H7 (cell line): ENCODE measurements at places on chromosomes 2 and 18. TPM values are rescaled to one million over a fixed set of nuclear protein-coding genes. Genes with fewer than 3 reads are reported as not detected.

- no peak for DNase-seq
Measured at GRCh38 chr18:62651276-62652056, 63.9 kb upstream of the PHLPP1 start.

DNA sequence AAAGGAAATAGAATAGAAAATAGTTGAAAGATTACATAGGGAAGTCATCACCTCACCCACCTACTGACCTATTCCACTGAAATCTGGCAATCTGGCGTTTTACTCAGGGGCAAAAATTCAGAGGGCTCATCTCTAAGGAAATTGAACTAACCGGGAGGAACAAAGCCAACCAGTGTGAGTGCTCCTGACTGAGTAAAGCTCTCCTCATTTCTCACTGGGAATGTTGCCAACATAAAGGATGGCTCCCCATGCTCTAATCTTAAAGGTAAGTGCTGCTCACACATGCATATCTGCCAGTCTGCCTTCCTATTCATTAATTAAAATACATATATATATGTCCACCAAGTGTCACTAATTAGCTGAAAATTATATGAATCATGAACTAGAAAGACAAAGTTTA, 13.5 kb upstream of the DOK6 start:
- no peak for DNase-seq

DNA sequence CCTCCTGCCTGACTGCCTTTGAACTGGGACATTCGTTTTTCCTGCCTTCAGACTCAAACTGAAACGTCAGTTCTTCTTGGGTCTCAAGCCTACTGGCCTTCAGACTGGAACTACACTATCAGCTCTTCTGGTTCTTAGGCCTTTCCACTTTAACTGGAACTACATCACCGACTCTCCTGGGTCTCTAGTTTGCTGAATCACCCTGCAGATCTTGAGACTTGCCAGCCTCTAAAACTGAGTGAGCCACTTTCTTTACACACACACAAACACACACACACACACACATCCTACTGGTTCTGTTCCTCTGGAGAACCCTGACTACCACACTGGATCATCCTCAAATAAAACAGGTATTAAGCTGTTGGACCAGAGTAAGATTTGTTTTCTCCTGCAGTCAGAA, 46.7 kb upstream of the ATL2 start:
- no peak for DNase-seq

DNA sequence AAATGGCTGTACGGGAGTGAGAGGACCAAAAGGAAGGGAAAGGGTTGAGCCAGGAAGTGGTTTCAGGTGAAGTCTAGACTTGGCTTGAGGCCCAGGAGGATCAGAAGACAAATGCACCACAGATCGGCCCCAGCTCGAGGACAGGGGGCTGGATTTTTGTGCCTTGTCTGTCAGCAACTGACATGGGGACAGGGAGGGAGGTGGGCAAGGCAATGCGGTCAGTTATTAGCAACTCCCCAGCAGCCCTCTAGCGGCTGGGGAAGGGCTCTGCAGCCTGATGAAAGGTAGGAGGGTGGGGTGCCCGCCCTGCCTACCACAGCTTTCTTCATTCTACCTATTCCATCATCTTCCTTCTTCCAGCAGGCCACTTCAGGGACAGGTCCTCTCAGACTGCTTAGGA, 50.0 kb downstream of the CPO start:
- peak; percentile 57 for DNase-seq

DNA sequence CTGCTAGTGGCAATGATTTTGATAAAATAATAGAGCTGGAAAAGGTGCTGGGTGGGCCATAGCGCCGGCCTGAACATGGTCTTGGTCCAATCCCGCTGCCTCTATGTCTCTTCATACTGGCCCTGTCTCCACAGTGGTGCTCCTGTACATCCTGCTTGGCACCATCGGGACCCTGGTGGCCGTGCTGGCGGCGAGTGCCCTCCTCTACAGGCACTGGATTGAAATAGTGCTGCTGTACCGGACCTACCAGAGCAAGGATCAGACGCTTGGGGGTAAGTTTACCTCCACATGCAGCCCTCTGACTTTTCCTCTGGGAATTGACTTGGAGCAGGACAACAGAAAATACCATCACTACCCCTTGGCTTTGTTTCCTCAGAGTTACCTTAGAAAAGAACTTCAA, 24.0 kb downstream of the IL18RAP start:
- DNase-seq = no peak

- DNase-seq = no peak
Measured at GRCh38 chr18:59950215-59950944, 50.6 kb downstream of the PMAIP1 start.

DNA sequence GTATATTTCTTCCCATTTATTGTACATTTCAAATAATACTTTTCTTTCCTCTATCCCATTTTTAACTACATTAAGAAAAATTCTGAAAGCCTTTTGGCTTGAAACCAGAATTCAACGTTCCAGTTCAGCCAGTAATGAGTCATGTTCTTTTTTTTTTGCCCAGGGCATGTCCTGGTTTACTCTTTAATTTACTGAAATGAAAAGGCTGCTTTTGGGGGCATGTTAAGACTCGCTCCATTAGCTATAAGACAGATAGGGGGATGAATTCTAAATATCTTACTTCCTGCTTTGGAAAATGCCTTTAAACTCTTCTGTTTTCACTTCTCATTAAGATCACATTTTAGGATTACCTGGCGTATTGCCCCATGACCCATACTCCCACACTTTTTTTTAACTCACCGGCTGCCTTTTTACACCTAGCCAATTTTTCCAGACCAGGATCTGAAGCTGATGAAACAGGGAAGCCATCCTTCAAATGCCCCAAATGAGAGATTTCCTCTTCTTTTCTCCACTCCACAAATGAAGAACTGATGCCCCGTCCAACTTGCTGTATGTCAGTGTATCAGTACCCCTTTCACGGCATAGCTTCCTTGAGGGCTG, 585 bp downstream of the ABCA12 start:
- DNase-seq = no peak

DNA sequence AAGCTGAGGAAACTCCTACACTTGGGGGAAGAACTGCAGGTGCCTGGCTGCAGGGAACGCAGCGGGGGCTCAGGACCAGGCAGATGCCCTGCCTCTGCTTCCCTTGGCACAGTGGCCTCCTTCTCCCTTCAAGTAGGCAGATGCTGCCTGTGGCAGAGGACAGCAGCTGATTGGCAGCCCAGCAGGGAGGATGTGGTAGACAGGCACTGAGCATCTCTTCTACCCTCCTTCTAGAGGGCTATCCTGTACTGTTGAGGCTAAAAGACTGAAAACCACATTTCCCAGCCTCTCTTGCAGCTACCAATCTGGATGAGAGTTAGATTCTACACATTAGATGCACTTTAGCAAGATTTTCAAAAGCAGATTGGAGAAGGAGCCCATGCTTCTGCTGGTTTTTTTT, 105.7 kb downstream of the MSH2 start:
- peak; percentile 10 for DNase-seq

GRCh38 chr2:136486115-136486514, 279.2 kb upstream of the THSD7B start:
- no peak for DNase-seq

GRCh38 chr2:26587994-26588393, 53.2 kb downstream of the CIB4 start:
- DNase-seq = no peak

KRTCAP3 gene
- 9.0 and 13.4 TPM in 2 replicates for total RNA-seq

VWA3B gene
- total RNA-seq = 1.0 TPM in 1 of 2 replicates, not detected in the other

SMPD4 gene
- total RNA-seq = 68.8 and 69.7 TPM in 2 replicates
